ENCODE measurements at places on chromosomes 7 and 10.

GRCh38 chr10:4708123-4708759, 117.8 kb upstream of the AKR1E2 start:
- DNase-seq, result no peak

DNA sequence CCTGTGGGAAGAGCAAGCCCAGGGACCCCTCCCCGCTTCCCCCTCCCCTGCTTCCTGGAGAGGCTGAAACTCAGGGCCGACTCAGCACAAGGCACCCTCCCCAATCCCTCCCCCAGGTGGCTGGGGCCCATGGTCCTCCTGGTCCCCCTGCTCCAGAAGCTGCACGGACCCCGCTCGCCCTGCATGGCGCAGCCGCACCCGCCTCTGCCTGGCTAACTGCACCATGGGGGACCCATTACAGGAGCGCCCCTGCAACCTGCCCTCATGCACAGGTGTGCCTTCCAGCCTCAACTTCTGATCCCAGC, 19.7 kb upstream of the ZNF862 start:
- DNase-seq, result no peak

DNA sequence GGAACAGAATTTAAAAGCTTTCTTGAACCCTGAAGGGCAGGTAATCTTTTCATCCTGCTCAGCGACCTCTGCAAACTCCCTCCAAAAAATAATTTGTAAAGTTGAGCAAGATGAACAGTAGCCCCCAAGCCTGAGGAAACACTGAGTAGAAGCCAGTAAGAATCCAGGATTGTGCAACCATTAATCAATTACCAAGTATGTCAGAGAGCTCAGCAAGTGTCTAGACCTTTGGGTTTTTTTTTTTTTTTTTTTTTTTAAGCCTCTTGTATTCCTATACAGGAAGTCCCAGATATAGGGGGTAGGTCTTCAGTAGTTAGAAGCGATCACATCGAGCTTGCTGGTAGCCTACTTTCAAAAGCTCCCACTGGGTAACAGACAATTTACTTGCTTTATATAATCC, 155.2 kb downstream of the DGKI start:
- DNase-seq, result no peak

DNA sequence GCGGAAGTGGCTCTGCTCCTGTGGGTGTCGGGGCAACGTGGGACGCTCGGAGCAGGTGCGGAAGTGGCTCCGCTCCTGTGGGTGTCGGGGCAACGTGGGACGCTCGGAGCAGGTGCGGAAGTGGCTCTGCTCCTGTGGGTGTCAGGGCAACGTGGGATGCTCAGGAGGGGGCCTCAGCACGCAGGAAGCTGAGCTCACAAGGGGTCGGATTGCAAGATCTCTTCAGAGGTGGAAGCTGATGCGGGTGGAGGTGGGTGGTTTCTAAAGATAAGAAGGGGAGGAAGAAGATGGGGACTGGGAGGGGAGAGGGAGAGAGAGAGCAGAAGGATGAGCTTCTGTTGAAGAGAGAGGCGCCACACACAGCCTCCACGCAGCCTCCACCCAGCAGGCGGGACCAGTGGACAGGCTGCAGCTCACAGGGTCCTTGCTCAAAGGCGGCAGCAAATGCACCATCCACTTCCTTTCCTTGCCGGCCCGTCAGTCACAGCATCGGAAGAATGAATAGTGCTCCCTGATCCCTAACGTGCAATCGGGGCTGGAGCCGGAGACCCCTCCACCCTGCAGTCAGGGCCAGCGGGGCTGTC, 78.7 kb downstream of the PTPRN2 start:
- DNase-seq, result no peak

DNA sequence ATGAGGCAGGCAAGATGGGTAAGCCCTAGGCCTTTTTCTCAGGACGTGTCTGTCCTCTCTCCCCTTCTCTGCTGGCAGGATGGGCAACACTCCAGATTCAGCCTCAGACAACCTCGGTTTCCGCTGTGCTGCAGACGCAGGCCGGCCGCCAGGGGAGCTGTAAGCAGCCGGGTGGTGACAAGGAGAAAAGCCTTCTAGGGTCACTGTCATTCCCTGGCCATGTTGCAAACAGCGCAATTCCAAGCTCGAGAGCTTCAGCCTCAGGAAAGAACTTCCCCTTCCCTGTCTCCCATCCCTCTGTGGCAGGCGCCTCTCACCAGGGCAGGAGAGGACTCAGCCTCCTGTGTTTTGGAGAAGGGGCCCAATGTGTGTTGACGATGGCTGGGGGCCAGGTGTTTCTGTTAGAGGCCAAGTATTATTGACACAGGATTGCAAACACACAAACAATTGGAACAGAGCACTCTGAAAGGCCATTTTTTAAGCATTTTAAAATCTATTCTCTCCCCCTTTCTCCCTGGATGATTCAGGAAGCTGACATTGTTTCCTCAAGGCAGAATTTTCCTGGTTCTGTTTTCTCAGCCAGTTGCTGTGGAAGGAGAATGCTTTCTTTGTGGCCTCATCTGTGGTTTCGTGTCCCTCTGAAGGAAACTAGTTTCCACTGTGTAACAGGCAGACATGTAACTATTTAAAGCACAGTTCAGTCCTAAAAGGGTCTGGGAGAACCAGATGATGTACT, 13.1 kb downstream of the PHKG1 start:
- DNase-seq, result no peak

DNA sequence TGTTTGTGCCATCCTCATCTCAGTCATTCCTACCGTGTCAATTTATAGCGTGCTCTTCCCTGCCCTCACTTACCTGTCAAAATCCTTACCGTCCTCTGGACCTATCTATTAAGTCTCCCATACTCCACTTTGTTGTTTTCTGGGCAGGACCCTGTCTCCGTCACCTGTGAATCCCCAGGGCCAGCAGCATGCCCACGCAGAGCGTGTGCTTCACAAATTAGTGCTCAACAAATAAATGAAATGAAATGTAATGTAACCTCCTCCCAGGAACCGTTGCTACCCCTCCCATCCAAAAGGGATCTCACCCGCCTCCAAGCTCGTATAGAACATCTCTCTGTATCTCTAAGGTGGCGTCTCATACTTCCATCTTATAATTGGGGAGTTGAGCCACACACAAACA, 589.9 kb upstream of the MGMT start:
- DNase-seq, result no peak

DNA sequence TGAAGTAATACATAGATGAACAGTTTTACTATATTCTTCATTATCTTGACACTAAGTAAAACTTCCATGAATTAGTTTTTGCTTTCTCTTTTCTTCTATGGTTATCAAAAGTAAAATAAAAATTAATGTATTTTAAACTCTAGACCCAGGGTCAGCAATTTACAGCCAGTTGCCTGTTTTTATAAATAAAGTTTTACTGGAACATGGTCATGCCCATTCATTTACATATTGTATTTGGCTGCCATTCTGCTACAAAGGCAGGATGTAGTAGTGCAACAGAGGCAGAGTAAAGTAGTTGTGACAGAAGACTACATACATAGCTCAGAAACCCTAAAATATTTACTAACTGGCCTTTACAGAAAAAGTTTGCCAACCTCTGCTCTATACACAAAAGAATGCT, 98.8 kb downstream of the CNOT4 start:
- DNase-seq, result no peak

DNA sequence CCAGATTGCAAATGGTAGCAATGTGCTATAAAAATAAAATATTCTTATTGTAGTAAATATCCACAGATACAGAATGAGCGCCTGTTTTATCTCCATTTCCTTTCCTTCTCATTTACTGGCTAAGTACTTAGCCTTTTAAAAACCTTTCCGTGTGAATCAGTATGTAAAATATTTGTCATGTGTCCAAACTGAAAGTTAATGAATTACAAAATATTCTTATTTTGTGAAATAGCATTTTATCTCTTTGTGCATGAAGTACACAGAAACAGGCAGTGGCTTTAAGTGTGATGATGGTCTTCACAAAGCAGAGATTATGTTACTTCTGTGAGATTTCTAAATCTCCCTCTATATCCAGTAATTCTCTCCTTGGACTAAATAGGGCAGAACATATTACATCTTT, 56.7 kb upstream of the KIAA1217 start:
- DNase-seq, result no peak

- DNase-seq, result no peak
These were observed 48.2 kb downstream of the IKZF1 start for GRCh38 chr7:50352751-50353150.

DNA sequence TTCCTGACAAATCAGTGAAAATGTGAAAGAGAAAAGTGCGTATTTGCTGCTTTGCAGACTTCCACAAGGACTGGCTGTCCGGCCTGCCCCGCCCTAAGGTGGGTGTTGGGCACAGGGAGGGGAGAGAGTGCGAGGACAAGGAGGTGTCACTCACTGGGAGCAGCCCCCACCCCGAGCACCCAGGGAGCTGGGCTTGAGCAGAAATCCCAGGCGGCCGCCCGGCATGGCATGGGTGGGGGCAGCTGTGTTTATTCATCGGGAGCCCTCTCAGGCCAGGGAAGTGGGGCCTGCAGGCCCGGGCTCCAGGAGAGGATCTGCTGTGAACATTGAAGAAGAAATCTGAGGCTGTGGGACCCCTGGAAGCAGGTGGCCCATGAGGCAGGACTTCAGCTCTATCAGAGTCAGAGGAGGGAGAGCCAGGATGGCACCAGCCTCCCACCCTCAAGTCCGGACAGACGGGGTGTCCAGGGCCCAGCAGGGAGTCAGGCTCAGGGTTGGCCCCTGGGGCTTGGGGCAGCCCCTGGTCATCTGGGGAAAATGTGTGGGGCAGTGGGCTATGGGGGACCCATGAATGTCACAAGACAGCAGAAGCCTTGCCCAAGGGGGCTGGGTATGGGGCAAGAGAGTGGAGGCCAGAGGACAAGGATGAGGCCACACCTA, 164.4 kb upstream of the PPP2R2D start:
- no peak for DNase-seq
